ENCODE measurements at places on chromosomes 4 and X. TPM values are rescaled to one million over a fixed set of nuclear protein-coding genes. Genes with fewer than 3 reads are reported as not detected.
A peak's percentile ranks its signal among the peaks of the same experiment; 100 is the strongest.

DNA sequence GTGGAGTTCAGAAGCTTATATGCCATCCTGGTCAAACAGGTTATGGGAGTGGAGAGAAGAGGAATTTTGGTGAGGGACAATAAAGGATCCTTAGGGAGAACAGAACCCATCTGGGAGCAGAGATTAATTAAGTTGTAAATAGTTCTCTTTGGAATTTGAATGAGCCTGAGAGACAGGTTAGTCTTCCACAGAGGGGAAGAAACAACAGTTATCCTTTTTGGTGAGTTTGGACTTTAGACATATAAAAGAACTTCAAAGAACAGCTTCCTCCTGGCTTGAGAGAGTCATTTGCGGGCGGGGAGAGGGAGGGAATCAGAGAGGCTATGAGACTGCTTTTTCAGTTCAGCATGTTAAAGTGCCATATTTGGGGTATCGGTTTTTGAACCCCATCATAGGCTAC lies 793.3 kb upstream of the MAGEB2 start:
- no peaks in the 10 kb centered on the region for H3K36me3 ChIP-seq
- no peak overlapping the region for H3K27ac ChIP-seq
- H3K27me3 ChIP-seq, result no peaks in the 10 kb centered on the region
- H3K4me1 ChIP-seq, result no peaks in the 10 kb centered on the region
- no peak overlapping the region for H3K4me3 ChIP-seq

Gene PABPC5
- total RNA-seq, result 0.64 TPM

- no peaks in the 10 kb centered on the region for H3K27me3 ChIP-seq
- DNase-seq, result peak; percentile 45
- H3K4me1 ChIP-seq, result no peaks in the 10 kb centered on the region
- H3K27ac ChIP-seq, result peak overlapping the region; percentile 61
Observed at GRCh38 chrX:65697915-65698796, 30.7 kb downstream of the MSN start.

DNA sequence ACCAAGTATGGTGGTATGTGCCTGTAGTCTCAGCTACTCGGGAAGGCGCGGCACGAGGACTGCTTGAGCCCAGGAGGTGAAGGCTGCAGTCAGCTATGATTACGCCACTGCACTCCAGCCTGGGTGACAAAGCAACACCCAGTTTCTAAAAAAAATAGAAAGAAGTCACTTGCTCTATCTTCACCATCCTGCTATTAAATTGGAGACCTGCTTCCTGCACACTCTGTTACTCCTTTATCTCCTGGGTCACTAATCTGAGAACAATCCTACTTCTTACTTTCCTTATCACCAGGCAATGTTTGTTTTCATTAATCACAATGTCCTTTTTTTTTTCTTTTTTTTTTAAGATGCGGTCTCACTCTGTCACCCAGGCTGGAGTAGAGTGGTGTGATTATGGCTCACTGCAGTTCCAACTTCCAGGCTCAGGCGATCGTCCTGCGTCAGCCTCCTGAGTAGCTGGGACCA lies 16.2 kb downstream of the PRKX start:
- no peaks in the 10 kb centered on the region for H3K4me1 ChIP-seq
- H3K36me3 ChIP-seq, result no peaks in the 10 kb centered on the region
- no peak overlapping the region for H3K27ac ChIP-seq
- no peaks in the 10 kb centered on the region for H3K27me3 ChIP-seq
- H3K4me3 ChIP-seq, result no peak overlapping the region

Gene CORIN
- 0.50 TPM for total RNA-seq

DNA sequence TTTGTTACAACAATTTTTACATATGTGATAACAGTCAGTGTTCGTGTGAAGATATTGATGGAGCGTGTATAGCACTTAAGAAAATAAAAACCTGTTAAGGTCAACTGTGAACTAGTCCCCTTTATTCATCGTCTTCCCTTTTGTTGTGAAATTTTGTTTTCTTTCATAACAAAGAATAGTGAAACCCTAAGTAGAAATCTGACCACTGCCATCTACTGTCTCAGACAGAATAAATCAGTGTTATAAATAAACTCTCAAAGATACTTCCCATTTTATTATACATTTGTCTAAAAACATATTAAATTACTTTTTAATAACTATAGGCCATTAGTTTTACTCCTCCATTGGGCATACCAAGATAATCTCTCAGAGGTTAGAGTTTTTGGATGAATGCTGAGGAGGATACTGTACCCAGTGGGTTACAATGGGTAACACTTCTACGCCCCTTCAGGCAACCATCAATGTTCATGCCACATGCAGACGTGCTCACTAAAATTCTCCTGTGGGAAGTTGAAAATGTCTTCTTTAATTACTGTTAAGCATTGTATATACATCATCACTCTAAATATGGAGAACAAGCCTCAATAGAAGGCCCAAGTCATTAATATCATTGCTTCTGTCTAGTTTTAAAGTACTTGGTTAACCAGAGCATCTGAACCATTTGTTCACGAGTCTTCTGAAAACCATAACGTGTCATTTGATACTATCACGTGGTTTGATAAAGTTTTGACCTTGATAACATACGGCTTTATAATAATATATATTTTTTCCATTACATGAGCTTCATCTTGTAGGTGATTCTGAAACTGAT lies 171.2 kb downstream of the TMA16 start:
- no peak overlapping the region for H3K4me3 ChIP-seq
- H3K27ac ChIP-seq, result no peak overlapping the region
- no peaks in the 10 kb centered on the region for H3K4me1 ChIP-seq

Gene UNC5C
- total RNA-seq, result 4.2 TPM

Gene FRMD7
- not detected for total RNA-seq

DNA sequence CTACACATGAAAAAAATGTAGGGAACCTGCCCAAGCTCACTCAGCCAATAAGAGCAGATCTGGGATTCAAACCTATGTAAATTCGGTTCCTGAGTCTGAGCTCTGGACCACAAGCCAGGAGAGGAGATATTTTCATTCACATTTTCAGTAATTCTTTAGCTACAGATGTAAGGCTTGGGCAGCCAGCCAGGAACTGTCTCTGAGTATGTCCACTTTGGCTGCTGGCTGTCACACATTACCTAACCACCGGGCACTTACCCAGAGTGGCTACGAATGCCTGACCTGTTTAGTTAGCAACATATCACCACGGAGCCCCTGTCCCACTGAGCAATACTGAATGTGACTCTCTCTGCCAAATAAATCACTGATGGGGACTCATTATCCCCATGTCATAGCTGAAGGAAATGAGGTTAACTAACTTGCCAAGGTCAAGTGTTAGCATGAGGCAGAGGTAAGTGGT lies 15.3 kb downstream of the USP46 start:
- no peak overlapping the region for H3K27ac ChIP-seq

- H3K27me3 ChIP-seq, result no peaks in the 10 kb centered on the region
- H3K36me3 ChIP-seq, result no peaks in the 10 kb centered on the region
- no peak for DNase-seq
- no peaks in the 10 kb centered on the region for H3K4me1 ChIP-seq
Observed at GRCh38 chr4:3491681-3492405, 28.7 kb downstream of the DOK7 start.

DNA sequence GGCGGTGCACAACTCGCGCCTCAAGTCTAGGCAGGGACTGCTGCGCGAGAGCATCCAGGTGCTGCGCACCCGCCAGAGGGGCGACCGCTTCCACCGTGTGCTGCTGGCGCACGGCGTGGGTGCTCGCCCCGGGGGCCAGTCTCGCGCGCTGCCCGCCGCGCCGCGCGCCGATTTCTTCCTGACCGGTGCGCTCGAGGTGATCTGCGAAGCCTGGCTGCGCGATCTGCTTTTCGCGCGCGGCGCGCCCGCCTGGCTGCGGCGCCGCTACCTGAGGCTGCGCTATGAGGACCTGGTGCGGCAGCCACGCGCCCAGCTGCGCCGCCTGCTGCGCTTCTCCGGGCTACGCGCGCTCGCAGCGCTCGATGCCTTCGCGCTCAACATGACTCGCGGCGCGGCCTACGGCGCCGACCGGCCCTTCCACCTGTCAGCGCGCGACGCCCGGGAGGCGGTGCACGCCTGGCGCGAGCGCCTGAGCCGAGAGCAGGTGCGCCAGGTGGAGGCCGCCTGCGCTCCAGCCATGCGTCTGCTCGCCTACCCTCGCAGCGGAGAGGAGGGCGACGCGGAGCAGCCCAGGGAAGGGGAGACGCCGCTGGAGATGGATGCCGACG lies 1.3 kb downstream of the CHST7 start:
- no peak for DNase-seq
- H3K27ac ChIP-seq, result no peak overlapping the region
- no peaks in the 10 kb centered on the region for H3K36me3 ChIP-seq
- peak overlapping the region; percentile 48 for H3K4me3 ChIP-seq
- no peaks in the 10 kb centered on the region for H3K4me1 ChIP-seq

GRCh38 chrX:109264878-109265277 lies 217.0 kb downstream of the GUCY2F start:
- H3K27ac ChIP-seq, result no peak overlapping the region
- no peaks in the 10 kb centered on the region for H3K4me1 ChIP-seq
- no peaks in the 10 kb centered on the region for H3K36me3 ChIP-seq
- no peaks in the 10 kb centered on the region for H3K27me3 ChIP-seq
- no peak overlapping the region for H3K4me3 ChIP-seq
- DNase-seq, result no peak

Gene SHOX
- 0.11 TPM for total RNA-seq

GRCh38 chrX:77679144-77679543 lies 106.9 kb downstream of the ATRX start:
- no peak for DNase-seq
- H3K4me1 ChIP-seq, result no peaks in the 10 kb centered on the region

Gene UBE2K
- 99.6 TPM for total RNA-seq

Gene RAB9B
- 1.2 TPM for total RNA-seq

Gene PNMA3
- 0.21 TPM for total RNA-seq

- no peaks in the 10 kb centered on the region for H3K27me3 ChIP-seq
- no peak overlapping the region for H3K27ac ChIP-seq
- no peaks in the 10 kb centered on the region for H3K36me3 ChIP-seq
- no peak for DNase-seq
- no peak overlapping the region for H3K4me3 ChIP-seq
Observed at GRCh38 chr4:55763996-55764395, 55.6 kb upstream of the EXOC1L start.

- no peak overlapping the region for H3K27ac ChIP-seq
- H3K36me3 ChIP-seq, result no peaks in the 10 kb centered on the region
- no peak for DNase-seq
- no peaks in the 10 kb centered on the region for H3K27me3 ChIP-seq
Observed at GRCh38 chr4:3809451-3810110, 43.4 kb downstream of the ADRA2C start.

DNA sequence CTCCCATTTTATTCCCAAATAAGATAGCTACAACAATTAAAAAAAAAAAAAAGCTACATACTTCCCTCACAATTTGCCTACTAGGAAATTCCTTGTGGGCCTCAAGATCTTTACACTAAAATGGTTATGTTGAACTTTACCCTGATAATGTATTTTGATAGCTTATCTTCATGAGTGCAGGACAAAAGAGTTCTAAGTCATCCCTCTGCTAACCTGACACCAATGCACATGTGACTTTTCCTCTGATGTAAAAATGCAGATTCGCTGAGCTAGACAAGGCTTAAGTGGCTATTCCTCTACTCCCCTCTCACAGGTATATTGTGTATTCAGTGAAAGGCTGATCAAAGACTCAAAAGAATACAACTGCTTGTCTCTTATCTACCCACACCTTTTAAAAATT lies 22.5 kb downstream of the ELF2 start:
- no peak overlapping the region for H3K4me3 ChIP-seq
- H3K4me1 ChIP-seq, result no peaks in the 10 kb centered on the region
- H3K27ac ChIP-seq, result no peak overlapping the region
- DNase-seq, result no peak
- H3K27me3 ChIP-seq, result no peaks in the 10 kb centered on the region

GRCh38 chrX:27619975-27620374 lies 29.8 kb downstream of the DCAF8L2 start:
- no peak overlapping the region for H3K4me3 ChIP-seq
- DNase-seq, result no peak
- no peak overlapping the region for H3K27ac ChIP-seq
- no peaks in the 10 kb centered on the region for H3K36me3 ChIP-seq
- no peaks in the 10 kb centered on the region for H3K4me1 ChIP-seq
- no peaks in the 10 kb centered on the region for H3K27me3 ChIP-seq

DNA sequence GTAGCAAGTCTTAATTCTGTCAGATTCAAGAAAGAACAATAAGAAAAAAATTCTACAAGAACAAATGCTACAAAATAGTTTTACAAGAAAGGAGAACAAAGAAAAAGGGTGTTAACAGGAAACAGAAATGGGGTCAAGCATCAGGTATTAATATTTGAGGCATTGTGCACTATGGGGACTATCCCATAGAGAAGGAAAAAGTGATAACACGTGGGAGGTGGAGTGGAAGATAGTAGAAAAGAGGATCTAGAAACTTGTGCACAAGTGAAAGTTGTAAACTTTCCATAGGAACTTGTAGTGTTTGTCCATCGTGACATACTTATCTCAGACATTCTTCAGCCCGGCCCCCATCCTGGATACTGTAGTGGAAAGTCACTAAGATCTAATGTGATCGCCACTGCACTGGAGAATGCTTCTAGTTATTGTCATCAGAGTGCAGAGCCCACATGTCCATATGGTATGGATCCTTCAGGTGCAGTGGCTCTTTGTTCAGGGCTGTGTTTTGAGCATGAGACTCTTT lies 15.4 kb upstream of the NFXL1 start:
- no peaks in the 10 kb centered on the region for H3K27me3 ChIP-seq
- no peaks in the 10 kb centered on the region for H3K36me3 ChIP-seq
- no peaks in the 10 kb centered on the region for H3K4me1 ChIP-seq
- no peak overlapping the region for H3K4me3 ChIP-seq

DNA sequence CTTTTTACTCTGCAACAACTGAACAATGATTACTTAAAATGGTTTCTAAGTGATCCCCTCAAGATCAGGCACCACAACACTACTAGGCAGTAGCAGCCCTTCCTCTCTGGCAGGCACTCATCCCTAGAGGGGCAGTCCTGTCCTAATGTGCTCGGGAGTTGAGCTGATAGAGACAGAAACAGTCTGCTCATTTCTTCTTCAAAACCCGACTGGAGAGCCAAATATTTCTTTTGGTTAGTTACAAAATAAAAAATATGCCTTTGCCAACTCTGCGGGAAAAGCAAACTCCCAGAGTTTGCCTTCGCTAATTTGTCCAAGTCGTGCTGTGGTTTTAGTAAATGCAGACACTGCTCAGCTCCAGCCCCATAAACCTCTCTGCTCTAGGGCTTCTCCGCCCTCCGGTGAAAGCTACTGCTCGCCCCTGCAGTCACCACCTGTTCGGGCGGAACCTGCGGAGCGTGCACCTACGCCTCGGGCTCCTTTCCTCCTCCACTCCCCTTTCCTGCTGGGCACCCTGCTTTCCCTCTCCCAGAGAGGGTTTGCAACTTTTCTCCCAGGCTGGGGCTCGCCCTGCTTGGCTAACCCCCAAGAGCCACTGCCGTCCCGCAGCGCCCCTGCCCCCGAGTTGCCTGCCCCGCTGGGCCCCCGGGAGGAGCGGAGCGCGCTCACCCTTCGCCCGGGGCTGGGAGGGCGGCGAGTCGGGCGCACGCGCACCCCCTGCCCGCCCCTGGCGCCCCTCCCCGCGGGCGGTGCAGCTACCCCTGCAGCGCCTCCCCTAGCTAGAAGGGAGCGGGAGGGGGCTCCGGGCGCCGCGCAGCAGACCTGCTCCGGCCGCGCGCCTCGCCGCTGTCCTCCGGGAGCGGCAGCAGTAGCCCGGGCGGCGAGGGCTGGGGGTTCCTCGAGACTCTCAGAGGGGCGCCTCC lies at the start of gene NPNT:
Gene NPNT (plus strand): TSS at position 812 of the 923 bp plus-strand sequence. CDS start 182 bp downstream, outside the sequence.
- peak; percentile 66 for DNase-seq
- H3K36me3 ChIP-seq, result no peaks in the 10 kb centered on the region
- peak within 1 kb of the TSS; percentile 77 for H3K4me3 ChIP-seq
- H3K27me3 ChIP-seq, result no peaks in the 10 kb centered on the region
- no peaks in the 10 kb centered on the region for H3K4me1 ChIP-seq

Gene C4orf36
- total RNA-seq, result not detected

Gene SMR3B
- not detected for total RNA-seq

GRCh38 chr4:26478330-26478729 lies 12.0 kb downstream of the CCKAR start:
- no peak overlapping the region for H3K4me3 ChIP-seq
- no peaks in the 10 kb centered on the region for H3K4me1 ChIP-seq
- no peak for DNase-seq

Gene TKTL2
- not detected for total RNA-seq

All from colonic mucosa (tissue), 4 donors.